RWPE2 (cell line): ENCODE measurements at places on chromosomes 11 and 22.

DNA sequence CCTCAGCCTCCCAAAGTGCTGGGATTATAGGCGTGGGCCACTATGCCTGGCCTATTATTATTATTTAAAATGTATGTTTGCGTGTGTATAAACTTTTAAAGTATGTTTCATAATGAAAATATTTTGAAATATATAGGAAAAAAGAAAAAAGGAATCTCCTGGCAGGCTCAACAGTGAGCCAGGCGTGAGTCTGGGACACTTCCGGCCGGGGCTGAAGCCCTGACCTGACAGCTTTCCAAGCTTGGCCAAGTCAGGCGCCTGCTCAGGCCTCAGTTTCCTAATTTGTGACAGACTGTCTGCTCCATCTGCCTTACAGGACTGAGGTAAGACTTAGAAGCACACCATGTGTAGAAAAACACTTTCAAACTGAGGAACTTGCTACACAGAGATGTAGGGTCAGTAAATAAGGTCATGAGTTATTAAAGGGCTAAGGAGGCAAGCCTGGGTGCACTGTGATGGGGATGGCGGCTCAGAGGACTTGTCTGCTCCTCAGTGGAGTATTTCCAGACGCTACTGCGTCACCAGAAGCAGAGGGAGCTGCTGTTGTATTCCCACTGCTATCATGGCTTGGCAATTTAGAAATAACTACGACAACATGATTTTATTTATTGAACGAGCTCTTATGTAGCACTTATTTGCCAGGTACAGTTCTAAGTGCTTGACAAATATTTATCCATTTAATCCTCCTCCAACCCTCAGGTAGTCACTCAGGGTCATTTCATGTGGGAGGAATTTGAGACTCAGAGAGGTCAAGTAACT, 100.1 kb downstream of the PRR5L start:
- no peak for DNase-seq

- DNase-seq: no peak
These were observed 25.3 kb upstream of the PRR5 start for GRCh38 chr22:44676441-44677352.

DNA sequence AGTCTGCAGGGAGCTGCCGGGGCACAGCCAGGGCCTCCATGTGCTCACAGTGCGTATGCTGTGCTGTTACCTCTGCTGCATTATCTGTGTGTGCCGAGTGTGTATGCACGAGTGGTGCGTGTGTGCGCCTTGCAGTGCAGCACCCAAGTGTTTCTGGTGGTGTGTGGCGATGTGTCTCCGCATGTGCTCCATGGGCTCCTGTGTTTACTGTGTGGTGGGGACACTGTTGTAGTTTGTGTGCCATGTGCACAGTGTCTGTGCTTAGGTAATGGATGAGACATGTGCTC, 31.4 kb downstream of the KCNC1 start:
- no peak for DNase-seq

- no peak for DNase-seq
These were observed 720 bp upstream of the MPZL2 start for GRCh38 chr11:118264569-118265465.

GRCh38 chr11:31883435-31883834, 72.3 kb upstream of the PAX6 start:
- DNase-seq: no peak

GRCh38 chr11:85699957-85700741, 14.2 kb upstream of the CCDC89 start:
- DNase-seq: no peak

- DNase-seq: no peak
These were observed 42.6 kb downstream of the DKK3 start for GRCh38 chr11:11965656-11966353.

- DNase-seq: no peak
These were observed 292.0 kb downstream of the BRD1 start for GRCh38 chr22:49535527-49536125.

- no peak for DNase-seq
These were observed 3.1 kb downstream of the APOL4 start for GRCh38 chr22:36198536-36198935.

DNA sequence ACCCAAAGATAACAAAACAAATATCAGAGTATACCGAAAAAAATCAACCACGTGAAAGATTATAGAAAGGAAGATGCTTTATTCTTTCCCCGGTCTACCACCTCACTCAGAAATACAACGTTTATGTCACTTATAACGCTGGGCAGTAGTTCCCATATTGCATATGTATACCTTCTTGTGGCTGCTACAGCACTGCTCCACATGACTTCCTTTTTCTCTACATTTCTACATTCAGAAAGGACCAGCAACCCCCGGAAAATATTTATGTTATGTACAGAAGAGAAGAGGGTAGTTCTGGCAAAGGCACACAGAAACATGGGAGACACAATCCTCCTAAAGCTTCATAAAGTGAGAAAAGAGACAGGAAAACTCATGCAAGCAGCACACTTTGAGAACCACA, 56.8 kb downstream of the MTMR2 start:
- no peak for DNase-seq
